ENCODE measurements at places on chromosomes 7 and 10. TPM values are rescaled to one million over a fixed set of nuclear protein-coding genes. Genes with fewer than 3 reads are reported as not detected.

DNA sequence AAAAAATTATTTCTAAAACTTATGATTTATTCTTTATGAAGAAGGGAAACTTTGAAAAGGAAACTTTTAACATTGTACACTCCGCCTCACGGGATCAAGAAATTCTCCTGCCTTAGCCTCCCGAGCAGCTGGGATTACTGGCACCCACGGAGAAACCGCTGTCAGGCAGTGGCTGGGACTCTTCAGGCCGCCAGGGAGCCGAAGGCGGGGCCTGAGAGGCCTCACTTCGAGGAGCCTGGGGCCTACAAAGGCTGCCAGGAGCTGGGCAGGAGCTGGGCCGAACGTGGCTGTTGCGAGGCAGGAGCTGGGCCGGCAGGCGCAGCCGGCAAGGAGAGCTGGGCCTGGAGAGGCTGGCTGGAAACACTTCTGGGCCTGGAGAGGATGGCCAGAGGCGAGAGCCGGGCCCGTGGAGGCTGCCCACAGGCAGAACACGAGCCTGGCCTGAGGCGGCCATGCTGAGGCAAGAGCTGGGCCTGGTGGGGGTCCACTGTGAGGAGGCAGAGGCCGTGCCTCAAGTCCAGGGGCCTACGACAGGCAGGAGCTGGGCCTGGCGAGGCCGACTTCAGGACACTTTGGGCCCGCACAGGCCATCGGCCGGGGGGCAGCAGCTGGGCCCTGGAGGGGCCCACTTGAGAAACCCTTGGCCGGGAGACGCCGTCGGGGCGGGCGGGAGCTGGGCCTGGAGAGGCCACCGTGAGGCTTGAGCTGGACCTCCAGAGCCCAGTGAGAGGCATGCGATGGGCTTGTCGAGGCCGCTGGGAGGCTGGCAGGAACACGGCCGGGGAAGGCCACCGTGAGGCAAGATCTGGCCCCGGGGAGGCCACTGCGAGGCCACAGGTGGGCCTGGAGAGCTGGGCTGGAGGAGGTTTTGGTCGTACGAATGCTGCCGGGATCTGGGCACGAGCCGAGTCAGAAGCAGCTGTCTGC lies 23.7 kb downstream of the MDH2 start:
- no peak for DNase-seq

DNA sequence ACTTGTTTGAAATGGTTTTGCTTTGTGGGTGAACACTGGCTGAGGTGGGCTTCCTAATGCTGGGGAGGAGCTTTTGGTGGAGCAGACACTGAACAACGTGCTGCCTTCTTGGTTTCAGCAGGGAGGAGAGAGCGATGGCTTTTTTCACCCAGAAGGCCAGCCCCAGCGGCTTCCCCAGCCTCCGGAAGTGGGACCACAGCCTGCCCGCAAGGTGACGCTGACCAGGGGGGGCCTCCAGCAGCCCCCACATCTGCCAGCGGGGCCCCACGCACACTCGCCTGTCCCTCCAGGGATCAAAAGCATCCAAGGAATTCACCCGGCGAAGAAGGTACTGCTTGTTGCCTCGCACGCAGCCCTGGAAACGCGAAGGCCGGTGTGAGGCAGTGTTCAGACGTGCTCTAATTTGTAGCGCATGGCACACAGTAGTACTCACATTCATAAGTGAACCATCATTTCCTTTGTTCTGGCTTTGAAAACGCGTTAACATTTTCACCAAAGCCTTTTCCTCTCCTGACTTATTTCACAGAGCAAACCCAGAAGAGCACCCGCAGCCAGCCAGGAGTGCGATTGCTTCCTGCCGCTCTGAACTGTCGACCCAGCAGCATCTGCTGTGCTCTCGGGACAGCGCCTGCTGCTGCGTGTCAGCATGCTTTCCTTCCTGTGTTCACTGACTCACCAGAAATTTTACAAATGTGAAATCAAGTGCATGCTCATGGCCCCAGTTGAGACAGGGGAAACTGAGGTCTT lies 48.4 kb downstream of the SHH start:
- peak; percentile 24 for DNase-seq

Gene PON1
- 0.35 TPM for polyA plus RNA-seq

GRCh38 chr7:36265680-36266079 lies 112.6 kb downstream of the EEPD1 start:
- no peak for DNase-seq

DNA sequence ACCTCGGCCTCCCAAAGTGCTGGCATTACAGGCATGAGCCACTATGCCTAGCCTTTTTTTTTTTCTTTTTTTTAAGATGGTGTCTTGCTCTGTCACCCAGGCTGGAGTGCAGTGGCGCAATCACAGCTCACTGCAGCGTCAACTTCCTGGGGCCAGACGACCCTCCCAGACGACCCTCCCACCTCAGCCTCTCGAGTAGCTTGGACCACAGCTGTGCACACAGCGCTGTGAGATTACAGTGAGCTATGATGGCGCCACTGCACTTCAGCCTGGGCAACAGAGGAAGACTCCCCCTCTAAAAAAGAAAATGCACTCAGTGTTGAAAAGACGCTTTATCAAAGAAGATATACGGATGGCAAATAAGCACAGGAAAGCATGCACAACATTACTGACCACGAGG lies 16.5 kb upstream of the WIPI2 start:
- DNase-seq: no peak

Gene NPM3
- polyA plus RNA-seq: 60.6 TPM

- no peak for DNase-seq
Measured at GRCh38 chr7:131503639-131504038, 52.8 kb downstream of the PODXL start.

GRCh38 chr10:93672890-93673289 lies 29.5 kb downstream of the FRA10AC1 start:
- no peak for DNase-seq

DNA sequence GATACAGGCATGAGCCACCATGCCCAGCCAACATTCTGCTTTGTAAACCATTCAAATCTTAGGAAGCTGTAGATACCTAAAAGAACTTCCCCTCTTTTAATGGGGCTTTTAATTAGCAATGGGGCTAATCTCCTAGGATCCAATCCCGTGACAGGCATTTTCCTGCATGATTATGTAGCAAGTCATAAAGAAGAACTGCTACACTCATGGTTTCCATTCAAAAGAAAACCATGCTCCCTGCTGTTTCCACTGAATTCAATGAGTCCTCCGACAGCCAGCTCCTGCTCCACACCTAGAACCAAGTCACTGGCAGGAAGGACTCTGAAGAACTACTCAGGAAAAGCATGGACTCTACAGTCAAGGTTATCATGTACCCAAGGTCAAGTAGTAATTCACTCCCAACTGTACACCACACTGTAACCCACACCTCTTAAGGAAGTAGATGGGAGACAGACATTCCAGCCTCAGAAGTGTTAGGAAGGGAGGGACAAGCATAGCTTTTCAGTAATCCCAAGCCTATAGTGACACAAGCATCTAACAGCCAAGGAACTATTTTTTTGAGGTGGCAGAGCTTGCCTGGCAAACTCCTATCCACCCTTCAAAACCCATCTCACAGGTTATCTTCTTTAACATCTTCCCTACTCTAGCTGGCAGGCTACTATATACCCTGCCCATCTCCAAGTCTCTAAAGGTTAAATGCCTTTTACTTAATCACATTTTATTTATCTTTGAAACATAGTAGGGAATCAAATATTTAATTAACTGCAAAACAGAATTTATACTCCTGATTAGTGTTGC lies 47.5 kb downstream of the CTBP2 start:
- no peak for DNase-seq

- no peak for DNase-seq
Measured at GRCh38 chr10:114556236-114557122, 101.6 kb downstream of the ABLIM1 start.

- no peak for DNase-seq
Measured at GRCh38 chr10:6220418-6221191, 17.9 kb downstream of the PFKFB3 start.
